ENCODE measurements at places on chromosomes 11 and 22. TPM values are rescaled to one million over a fixed set of nuclear protein-coding genes. Genes with fewer than 3 reads are reported as not detected.

Gene BRSK2
- not detected for total RNA-seq

Gene MOV10L1
- total RNA-seq: 0.80 TPM

Gene OR8H2
- not detected for total RNA-seq

Gene LRRC56
- total RNA-seq: 2.4 TPM

Gene ALX4
- 1.1 TPM for total RNA-seq

Gene RTN3
- 184 TPM for total RNA-seq

Gene AQP11
- total RNA-seq: 0.76 TPM

Gene TSPAN32
- total RNA-seq: 0.26 TPM

Gene PKDREJ
- not detected for total RNA-seq

Gene OR8D4
- total RNA-seq: not detected

Gene SLC22A9
- total RNA-seq: not detected

Gene NNMT
- 269 TPM for total RNA-seq

Gene SCT
- not detected for total RNA-seq

Gene OR10A3
- total RNA-seq: not detected

Gene IFTAP
- total RNA-seq: 8.3 TPM

Gene PPARA
- total RNA-seq: 27.9 TPM

Gene MUC6
- not detected for total RNA-seq

GRCh38 chr11:78228467-78228866 lies 39.7 kb downstream of the USP35 start:
- no peak for DNase-seq

- DNase-seq: no peak
These were observed 6.4 kb downstream of the NAT10 start for GRCh38 chr11:34111722-34112270.

GRCh38 chr11:71080239-71081097 lies 171.9 kb downstream of the SHANK2 start:
- no peak for DNase-seq

DNA sequence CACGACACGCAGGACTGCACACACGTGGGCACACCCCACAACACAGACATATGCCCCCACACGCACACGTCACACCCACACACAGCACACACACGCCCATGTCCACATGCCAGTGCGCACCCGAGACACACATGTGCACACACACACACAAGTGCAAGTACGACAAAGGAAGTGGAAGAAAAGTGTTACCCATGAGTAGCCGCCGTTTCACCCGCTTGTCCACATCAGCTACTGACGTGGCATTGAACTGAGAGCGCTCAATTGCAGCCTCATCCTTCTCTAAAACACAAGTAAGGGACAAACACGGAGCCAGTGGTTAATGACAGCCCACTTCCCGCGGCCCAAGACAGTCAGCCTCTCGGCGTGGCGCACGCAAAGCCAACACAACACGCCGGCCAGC lies 68.4 kb upstream of the TTLL12 start:
- no peak for DNase-seq

GRCh38 chr22:22712666-22713365 lies 68.4 kb downstream of the GGTLC2 start:
- DNase-seq: no peak

GRCh38 chr11:127485541-127485940 lies 485.0 kb upstream of the KIRREL3 start:
- no peak for DNase-seq

- DNase-seq: no peak
These were observed 13.4 kb upstream of the NECTIN1 start for GRCh38 chr11:119742263-119742861.

GRCh38 chr22:50490531-50491308 lies 4.1 kb downstream of the MIOX start:
- no peak for DNase-seq

DNA sequence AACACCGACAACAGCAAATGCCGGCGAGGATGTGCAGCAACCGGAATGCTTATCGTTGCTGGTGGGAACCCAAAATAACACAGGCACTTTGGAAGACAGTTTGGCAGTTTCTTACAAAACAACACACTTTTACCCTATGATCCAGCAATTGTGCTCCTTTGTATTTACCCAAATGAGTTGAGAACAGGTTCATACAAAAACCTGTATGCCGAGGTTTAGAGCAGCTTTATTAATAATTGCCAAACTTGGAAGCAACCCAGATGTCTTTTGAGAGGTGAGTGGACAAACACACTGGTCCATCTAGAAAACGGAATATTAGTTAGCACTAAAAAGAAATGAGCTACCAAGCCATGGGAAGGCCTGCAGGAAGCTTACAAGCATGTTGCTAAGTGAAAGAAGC lies 118.9 kb downstream of the CTTN start:
- no peak for DNase-seq

GRCh38 chr22:25362215-25362882 lies 142.9 kb downstream of the CRYBB2 start:
- peak; percentile 75 for DNase-seq

GRCh38 chr11:13535819-13536218 lies 40.0 kb upstream of the PTH start:
- DNase-seq: no peak

- no peak for DNase-seq
These were observed 22.2 kb downstream of the CASP5 start for GRCh38 chr11:105000797-105001196.

GRCh38 chr11:12598330-12599256 lies 75.6 kb upstream of the TEAD1 start:
- DNase-seq: no peak

GRCh38 chr11:130890039-130890745 lies 26.1 kb downstream of the SNX19 start:
- no peak for DNase-seq

- DNase-seq: no peak
These were observed 23.9 kb downstream of the LRFN4 start for GRCh38 chr11:66880496-66881450.

GRCh38 chr11:79059141-79059540 lies 381.7 kb downstream of the TENM4 start:
- no peak for DNase-seq

DNA sequence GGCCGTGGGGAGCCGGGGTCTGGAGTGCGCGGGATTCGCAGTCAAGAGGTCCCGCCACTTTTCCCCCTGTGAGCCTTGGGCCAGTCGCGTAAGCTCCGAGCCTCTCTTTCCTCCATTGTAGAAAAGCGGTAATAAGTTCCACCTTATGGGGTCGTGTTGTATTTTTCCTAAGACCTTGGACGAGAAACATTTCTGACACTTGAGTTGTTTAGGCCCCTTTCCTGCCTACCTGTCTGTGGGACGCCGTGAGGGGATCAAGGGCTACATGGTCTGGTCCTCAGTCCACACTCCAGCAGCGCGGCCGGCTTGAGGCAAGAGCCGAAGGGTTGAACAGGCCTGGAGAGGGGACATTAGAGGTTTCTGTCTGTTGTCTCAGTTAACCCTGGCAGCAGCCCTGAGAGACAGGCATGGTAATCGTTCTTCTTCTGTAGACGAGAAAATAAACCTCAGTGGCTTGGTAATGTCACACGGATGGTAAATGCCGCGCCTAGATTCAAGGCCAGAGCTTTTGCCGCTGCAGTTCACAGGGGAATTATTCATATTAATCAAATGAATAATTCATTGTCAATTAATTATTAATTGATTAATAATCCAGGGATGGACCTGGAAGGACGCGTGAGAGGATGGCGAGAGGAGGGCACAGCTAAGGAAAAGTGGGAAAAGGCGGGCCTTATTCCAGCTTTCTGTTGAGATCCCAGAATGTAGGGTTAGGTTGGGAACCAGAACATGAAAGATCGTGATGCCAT lies 545 bp downstream of the FEN1 start:
- DNase-seq: no peak

DNA sequence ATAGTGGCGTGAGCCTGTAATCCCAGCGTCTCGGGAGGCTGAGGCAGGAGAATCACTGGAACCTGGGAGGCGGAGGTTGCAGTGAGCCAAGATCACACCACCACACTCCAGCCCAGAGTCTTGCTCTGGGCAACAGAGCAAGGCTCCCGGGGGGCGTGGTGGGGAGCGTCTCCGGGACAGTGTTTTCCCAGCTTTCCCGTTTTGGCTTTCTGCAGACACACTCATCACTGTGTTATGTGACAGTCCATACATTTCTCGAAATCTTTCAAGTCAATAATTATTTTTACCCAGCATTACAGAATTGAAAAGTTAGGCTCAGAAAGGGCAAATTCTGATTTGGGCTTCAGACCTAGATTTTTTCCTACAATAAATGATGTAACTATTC lies 31.7 kb downstream of the NEAT1 start:
- DNase-seq: peak; percentile 71

DNA sequence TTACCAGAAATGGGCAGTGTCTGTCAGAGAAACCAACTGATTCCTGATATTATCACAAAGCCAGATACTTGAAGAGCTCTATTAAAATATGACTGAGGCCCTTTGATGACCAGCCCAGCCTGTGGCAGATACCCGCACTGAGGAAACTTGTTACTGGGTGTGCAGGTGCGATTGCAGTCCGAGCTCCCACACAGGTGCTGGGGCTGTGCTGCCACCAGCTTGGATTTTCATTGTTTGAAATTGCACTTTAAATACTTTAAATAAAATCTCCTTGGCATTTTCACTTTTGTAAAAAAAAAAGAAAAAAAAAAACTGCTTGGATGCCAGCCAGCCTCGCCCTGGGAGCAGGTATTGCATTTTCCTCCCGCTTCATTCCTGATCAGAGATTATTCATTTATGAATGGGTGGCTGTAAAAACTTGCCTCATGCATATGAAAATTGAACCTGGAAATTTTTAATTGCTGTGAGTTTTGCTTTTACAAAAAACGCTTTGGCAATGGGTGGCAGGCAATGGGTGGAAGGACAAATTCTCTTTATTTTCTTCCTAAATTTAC lies 21.2 kb downstream of the EHF start:
- DNase-seq: no peak

- no peak for DNase-seq
These were observed 359.4 kb upstream of the CCDC90B start for GRCh38 chr11:83645561-83645960.

GRCh38 chr11:64729851-64730382 lies 6.9 kb upstream of the NRXN2 start:
- DNase-seq: no peak

DNA sequence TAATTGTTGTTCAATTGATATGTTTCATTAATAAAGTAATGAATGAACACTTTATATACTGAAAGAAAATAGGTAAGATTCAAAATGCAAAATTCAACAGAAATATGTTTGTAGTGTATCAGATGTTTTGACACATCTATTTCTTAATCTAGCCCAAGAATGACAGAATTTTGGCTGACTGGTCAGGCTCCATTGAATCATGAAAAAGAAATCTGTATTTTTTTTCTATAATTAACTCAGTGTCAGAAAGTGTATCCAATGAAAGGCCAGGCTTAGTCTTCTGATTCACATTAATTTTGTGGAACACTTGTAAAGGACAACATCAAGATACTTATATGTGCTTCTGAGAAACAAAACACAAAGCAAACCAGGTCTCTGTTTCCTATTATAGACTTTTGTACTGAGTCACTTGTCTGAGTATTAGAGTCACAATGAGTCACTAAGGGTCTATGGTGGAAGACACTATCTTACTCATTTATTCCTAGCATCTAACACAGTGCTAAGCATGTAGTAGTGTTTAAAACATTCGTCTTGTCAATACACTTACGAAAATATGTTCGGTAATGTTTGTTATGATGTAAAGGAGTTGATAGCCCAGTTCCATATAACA lies 297.7 kb upstream of the CCDC90B start:
- DNase-seq: no peak

DNA sequence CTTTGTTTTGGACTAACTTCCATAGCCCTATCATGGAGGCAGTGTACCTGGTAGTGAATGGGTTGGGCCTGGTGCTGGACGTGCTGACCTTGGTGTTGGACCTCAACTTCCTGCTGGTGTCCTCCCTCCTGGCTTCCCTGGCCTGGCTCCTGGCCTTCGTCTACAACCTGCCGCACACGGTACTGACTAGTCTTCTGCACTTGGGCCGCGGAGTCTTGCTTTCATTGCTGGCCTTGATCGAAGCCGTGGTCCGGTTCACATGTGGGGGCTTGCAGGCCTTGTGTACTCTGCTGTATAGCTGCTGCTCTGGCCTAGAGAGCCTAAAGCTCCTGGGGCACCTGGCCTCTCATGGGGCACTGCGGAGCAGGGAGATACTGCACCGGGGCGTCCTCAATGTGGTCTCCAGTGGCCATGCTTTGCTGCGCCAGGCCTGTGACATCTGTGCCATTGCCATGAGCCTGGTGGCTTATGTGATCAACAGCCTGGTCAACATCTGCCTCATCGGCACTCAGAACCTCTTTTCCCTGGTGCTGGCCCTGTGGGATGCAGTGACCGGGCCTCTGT lies 846 bp downstream of the RNF26 start:
- no peak for DNase-seq

DNA sequence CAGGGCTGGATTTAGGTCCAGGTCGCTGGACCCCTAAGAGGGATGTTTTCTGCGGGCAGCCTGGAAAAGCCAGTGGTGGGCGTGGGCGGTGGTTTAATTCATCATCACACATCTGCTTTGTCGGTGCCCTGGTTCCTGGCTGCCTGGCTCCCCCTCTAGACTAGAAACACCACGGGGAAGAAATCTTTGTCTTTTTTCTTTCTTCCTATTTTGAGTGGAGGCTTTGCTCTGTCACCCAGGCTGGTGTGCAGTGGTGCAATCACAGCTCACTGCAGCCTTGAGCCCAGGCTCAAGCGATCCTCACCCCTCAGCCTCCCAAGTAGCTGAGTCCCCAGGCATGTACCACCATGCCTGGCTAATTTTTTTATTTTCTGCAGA lies 86.6 kb upstream of the LINC01488 start:
- no peak for DNase-seq

- no peak for DNase-seq
These were observed 194.1 kb downstream of the INSC start for GRCh38 chr11:15308840-15309239.

GRCh38 chr22:44668190-44668885 lies 33.7 kb upstream of the PRR5 start:
- DNase-seq: no peak

- DNase-seq: no peak
These were observed 2373.1 kb upstream of the RAG2 start for GRCh38 chr11:38971141-38971540.

DNA sequence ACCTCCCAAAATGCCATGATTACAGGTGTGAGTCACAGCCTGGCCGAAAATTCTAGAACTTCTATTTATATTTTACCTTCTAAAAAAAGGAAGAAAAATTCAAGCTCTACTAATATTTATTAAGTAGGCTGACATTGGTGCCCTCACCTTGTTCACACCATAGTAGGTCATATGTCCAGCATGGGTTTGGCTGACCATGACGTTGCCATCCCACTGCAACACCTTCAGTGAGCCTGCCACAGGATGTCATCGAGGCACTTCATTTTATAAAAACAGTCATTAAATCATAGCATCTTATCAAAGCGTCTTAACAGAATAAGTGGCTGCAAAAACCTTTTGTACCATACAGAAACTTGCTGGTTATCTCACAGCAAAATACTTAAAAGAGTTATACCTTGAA lies 58.3 kb downstream of the LRRC32 start:
- peak; percentile 50 for DNase-seq

- DNase-seq: no peak
These were observed 186.5 kb downstream of the DYNC2H1 start for GRCh38 chr11:103295704-103296103.

DNA sequence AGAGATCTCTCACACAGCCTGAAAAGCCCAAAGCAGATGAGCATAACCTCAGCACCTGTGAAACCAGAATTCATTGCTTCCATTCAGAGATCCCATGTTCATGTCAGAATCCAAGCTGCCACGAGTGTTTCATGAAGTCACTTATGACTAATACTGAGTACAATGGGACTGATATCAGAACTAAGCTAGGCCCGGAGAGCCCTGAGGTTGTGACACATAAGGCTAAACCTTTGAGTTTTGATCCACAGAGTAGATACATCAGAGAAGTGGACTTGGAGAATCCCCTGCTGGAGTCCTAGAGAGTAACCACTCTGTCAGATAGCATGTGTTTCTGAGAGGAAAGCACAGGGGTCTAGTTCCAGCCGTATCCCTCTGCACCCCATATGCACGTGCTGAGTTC lies 890 bp upstream of the GLYATL1 start:
- DNase-seq: no peak
